Tibial nerve (tissue), 4 donors: ENCODE measurements at places on chromosomes 7 and 10.

DNA sequence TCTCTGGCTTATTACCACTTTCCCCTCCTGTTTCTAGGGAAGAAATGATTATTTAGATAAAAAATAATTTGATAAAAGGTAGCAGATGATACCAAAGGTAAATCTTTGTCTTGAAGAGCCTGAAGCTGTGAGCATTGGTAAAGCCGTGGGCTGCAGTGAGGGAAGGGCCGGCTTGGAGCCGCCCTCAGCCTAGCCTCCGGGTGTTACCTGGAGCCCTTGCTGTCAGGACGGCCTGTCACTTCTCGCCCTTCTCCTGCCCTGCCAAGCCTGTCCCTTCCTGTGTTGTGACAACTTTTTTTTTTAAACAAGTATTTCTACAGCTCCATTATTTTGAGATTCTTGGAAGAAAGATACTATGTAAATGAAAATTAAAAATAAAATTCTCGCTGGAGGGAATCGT is 7.0 kb downstream of the CUX1 start:
- H3K4me3 ChIP-seq, result no peak overlapping the region
- no peak overlapping the region for H3K27ac ChIP-seq
- H3K36me3 ChIP-seq, result no peaks in the 10 kb centered on the region
- peaks cover 3% of the 10 kb centered on the region for H3K4me1 ChIP-seq
- no peaks in the 10 kb centered on the region for H3K27me3 ChIP-seq

DNA sequence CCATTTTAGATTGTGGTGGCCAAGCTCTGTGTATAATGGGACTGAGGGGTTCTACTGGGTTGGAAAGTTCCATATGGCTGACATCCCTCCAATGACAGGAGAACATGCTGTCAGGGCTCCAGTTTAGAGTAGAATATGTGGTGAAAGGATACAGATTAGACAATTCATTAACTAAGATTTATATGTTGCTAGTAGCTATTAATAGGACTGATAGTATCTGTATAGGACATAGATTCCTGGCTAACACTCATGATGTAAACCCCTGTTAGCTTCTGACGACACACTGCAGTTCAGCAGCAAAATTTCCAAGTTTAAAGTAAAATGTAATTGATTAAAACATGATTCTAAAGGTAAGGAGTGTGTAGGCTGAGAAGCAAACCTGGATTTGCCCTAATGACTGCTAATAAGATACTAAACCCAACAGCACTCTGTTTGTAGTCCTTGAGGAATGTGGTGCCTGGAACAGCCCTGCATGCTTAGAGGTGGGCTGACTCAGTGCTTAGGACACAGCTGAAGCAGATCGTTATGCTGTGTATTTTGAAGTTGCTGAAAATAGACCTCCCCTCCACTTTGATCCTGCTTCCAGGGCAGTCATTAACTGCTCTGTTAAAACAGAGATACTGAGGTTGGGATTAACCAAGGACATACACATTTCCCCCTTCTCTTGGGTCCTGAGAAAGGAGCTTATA is 1129.6 kb downstream of the SORCS3 start:
- no peaks in the 10 kb centered on the region for H3K27me3 ChIP-seq
- H3K4me3 ChIP-seq, result no peak overlapping the region
- no peak for DNase-seq
- no peaks in the 10 kb centered on the region for H3K4me1 ChIP-seq
- no peak overlapping the region for H3K27ac ChIP-seq

- no peak overlapping the region for H3K4me3 ChIP-seq
- no peaks in the 10 kb centered on the region for H3K4me1 ChIP-seq
- H3K36me3 ChIP-seq, result no peaks in the 10 kb centered on the region
- H3K27me3 ChIP-seq, result no peaks in the 10 kb centered on the region
- no peak for DNase-seq
Observed at GRCh38 chr10:130220251-130221185, 84.3 kb downstream of the GLRX3 start.

GRCh38 chr10:92290837-92291615 is at the start of the genes CPEB3 and MARCHF5:
TSS of gene CPEB3 (minus strand) at chr10:92291078. CDS start at chr10:92240350, 50,728 bp downstream.
TSS of gene MARCHF5 (plus strand) at chr10:92291167. CDS start at chr10:92291495, 328 bp downstream.
- H3K36me3 ChIP-seq, result peaks cover 10% of the 10 kb centered on the region
- peak; percentile 87 for DNase-seq
- no peaks in the 10 kb centered on the region for H3K27me3 ChIP-seq
- H3K27ac ChIP-seq, result peak within 1 kb of the TSS; percentile 85
- peak within 1 kb of the TSS; percentile 98 for H3K4me3 ChIP-seq
- H3K4me1 ChIP-seq, result no peaks in the 10 kb centered on the region

GRCh38 chr10:122301055-122301810 is 30.1 kb downstream of the BTBD16 start:
- H3K36me3 ChIP-seq, result no peaks in the 10 kb centered on the region
- H3K27me3 ChIP-seq, result no peaks in the 10 kb centered on the region
- H3K4me3 ChIP-seq, result no peak overlapping the region
- no peak overlapping the region for H3K27ac ChIP-seq
- DNase-seq, result no peak

DNA sequence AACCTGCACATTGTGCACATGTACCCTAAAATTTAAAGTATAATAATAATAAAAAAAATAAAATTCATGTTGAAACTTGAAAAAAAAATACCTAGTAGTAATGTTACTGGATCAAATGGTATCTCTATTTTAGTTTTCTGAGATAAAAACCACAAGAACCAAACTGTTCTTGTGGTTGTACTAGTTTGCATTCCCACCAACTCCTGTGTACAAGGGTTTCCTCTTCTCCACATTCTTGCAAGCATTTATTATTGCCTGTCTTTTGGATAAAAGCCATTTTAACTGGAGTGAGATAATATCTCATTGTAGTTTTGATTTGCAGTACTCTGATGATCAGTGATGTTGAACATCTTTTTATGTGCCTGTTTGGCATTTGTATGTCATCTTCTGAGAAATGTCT is 177.7 kb downstream of the KIF20B start:
- no peak for DNase-seq
- no peak overlapping the region for H3K4me3 ChIP-seq
- H3K27me3 ChIP-seq, result no peaks in the 10 kb centered on the region
- no peaks in the 10 kb centered on the region for H3K36me3 ChIP-seq
- no peaks in the 10 kb centered on the region for H3K4me1 ChIP-seq

DNA sequence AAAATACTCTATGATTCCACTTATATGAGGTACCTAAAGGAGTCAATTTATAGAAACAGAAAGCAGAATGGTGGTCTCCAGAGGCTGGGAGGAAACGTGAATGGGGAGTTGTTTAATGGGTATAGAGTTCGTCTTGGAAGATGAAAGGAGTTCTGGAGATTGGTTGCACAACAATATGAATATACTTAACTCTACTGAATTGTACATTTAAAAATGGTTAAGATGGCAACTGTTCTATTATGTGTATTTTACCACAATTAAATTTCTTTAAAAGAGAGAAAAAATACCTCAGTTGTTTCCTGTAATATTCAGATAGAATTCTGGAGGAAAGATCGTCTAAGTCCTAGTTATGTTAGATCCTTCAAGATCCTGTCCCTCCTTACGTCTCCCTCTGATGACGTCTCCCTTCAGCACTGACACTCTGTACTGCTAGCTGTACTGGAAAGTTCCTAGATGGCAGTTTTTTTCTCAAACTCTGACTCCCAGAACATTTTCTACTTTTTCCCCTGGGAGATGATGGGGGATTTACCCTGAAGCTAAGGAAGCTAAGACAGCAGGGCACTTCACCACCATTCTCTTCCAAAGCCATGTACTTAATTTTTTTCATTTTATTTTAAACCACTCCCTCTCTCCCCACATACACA is 53.2 kb upstream of the CAV2 start:
- H3K36me3 ChIP-seq, result no peaks in the 10 kb centered on the region
- no peak overlapping the region for H3K4me3 ChIP-seq
- H3K4me1 ChIP-seq, result peaks cover 21% of the 10 kb centered on the region
- DNase-seq, result no peak
- H3K27me3 ChIP-seq, result no peaks in the 10 kb centered on the region

DNA sequence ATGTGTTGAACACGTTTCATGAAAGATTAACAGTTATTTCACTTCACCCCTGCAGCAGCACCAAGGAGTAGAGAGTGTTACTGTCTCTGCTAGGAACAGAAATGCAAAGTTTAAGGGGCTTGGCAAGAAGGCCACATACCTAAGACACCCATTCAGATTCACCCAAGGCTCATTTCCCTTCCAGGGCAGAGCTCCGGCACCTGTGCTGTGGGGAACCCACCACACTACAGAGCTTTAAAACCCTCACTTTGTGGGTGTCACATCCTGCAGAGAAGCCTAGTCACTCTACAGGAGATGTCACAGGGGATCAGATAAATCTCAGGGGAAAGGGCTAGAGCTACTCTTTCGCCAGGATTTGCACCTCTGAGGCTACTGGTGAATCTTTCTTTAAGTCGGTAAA is 176.1 kb upstream of the KLF6 start:
- no peak overlapping the region for H3K4me3 ChIP-seq
- no peaks in the 10 kb centered on the region for H3K4me1 ChIP-seq
- no peaks in the 10 kb centered on the region for H3K27me3 ChIP-seq

GRCh38 chr10:31958856-31959255 is 30.2 kb upstream of the ARHGAP12 start:
- H3K27me3 ChIP-seq, result no peaks in the 10 kb centered on the region
- DNase-seq, result no peak
- no peaks in the 10 kb centered on the region for H3K4me1 ChIP-seq
- H3K4me3 ChIP-seq, result no peak overlapping the region

GRCh38 chr7:90839316-90839715 is 243.2 kb downstream of the CDK14 start:
- no peak for DNase-seq
- no peaks in the 10 kb centered on the region for H3K36me3 ChIP-seq
- no peaks in the 10 kb centered on the region for H3K27me3 ChIP-seq
- H3K4me1 ChIP-seq, result no peaks in the 10 kb centered on the region
- H3K4me3 ChIP-seq, result no peak overlapping the region

DNA sequence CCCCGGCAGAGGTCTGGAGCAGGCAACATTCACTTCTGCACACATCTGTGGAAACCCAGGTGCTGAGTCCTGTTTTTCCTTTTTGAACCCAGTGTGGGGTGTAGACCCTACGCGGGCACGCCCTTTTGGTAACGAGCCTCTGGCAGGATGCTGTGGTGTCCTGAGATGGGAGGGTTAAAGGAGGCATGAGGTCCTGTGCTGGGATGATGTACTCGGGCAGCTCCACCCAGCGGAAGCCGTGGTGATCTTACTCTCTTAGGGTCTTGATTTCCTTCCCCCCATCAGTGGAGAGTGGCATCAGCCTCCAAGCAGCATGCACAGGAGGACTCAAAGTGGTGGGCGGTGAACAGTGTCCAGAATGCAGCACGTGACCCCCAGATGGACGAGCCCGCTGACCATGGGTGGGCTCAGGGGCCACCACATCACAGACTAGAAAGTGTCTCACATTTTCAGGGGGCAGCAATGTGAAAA is 148.6 kb downstream of the DNAJB6 start:
- no peak for DNase-seq
- H3K4me3 ChIP-seq, result no peak overlapping the region
- no peak overlapping the region for H3K27ac ChIP-seq
- H3K27me3 ChIP-seq, result no peaks in the 10 kb centered on the region
- no peaks in the 10 kb centered on the region for H3K4me1 ChIP-seq

GRCh38 chr7:85565276-85565675 is 378.4 kb upstream of the SEMA3D start:
- no peaks in the 10 kb centered on the region for H3K4me1 ChIP-seq
- H3K36me3 ChIP-seq, result no peaks in the 10 kb centered on the region

GRCh38 chr10:35875016-35875676 is 233.1 kb upstream of the FZD8 start:
- peaks cover 21% of the 10 kb centered on the region for H3K4me1 ChIP-seq
- H3K27me3 ChIP-seq, result no peaks in the 10 kb centered on the region
- DNase-seq, result no peak
- no peak overlapping the region for H3K27ac ChIP-seq
- H3K4me3 ChIP-seq, result no peak overlapping the region

- no peaks in the 10 kb centered on the region for H3K4me1 ChIP-seq
- H3K27ac ChIP-seq, result no peak overlapping the region
- no peaks in the 10 kb centered on the region for H3K27me3 ChIP-seq
- H3K36me3 ChIP-seq, result no peaks in the 10 kb centered on the region
- no peak overlapping the region for H3K4me3 ChIP-seq
Observed at GRCh38 chr10:86355571-86356038, 11.0 kb downstream of the GRID1 start.

DNA sequence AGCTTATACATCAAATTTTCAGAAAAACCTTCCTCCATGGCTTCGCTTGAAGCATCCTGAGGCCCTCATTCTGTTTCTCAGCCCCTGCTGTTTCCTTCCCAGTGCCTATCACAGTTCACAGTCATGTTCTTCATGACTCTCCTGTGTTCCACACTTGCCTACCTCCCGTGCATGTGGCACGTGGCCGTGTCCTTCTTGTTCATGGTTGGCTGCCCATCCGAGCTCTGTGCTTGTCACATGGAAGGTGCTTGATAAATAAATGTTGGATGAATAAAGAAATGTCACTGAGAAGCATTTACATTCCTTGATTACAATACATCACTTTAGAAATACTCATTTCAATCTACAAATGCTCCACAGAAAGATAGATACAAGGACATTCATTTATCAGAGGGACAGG is 23.7 kb upstream of the EGFR start:
- H3K27ac ChIP-seq, result no peak overlapping the region
- no peak overlapping the region for H3K4me3 ChIP-seq

- no peak for DNase-seq
- no peaks in the 10 kb centered on the region for H3K4me1 ChIP-seq
- H3K27me3 ChIP-seq, result no peaks in the 10 kb centered on the region
- no peak overlapping the region for H3K27ac ChIP-seq
- H3K4me3 ChIP-seq, result no peak overlapping the region
Observed at GRCh38 chr7:114785496-114785895, 136.4 kb upstream of the MDFIC start.

GRCh38 chr7:157529768-157530560 is 193.2 kb downstream of the DNAJB6 start:
- DNase-seq, result no peak
- H3K36me3 ChIP-seq, result no peaks in the 10 kb centered on the region
- H3K4me1 ChIP-seq, result no peaks in the 10 kb centered on the region
- H3K27me3 ChIP-seq, result no peaks in the 10 kb centered on the region

DNA sequence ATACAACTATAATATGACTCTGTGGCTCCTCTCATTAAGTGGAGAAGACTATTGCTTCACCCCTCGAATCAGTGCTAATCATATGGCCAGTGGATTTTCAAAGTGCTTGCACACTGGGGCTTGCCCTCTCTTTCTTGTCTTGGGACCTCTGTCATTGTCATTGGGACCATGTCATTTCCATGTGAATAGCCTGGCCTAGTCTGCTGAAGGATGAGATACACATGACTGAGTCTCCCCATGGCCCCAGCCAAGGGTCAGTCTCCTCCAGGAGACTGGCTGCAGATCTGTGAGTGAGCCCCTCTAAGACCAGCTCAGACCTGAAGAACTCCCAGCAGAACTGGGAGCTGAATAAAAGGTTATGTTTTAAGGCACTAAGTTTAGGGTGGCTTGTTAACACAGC is 39.5 kb downstream of the PKD1L1 start:
- no peak for DNase-seq
- H3K4me1 ChIP-seq, result no peaks in the 10 kb centered on the region
- H3K36me3 ChIP-seq, result no peaks in the 10 kb centered on the region
- no peak overlapping the region for H3K4me3 ChIP-seq

- H3K27me3 ChIP-seq, result no peaks in the 10 kb centered on the region
- no peaks in the 10 kb centered on the region for H3K36me3 ChIP-seq
- no peak overlapping the region for H3K27ac ChIP-seq
- no peaks in the 10 kb centered on the region for H3K4me1 ChIP-seq
- no peak for DNase-seq
- no peak overlapping the region for H3K4me3 ChIP-seq
Observed at GRCh38 chr10:93947055-93947454, 46.7 kb upstream of the PLCE1 start.
